ENCODE measurements at places on chromosomes 1 and 21.

DNA sequence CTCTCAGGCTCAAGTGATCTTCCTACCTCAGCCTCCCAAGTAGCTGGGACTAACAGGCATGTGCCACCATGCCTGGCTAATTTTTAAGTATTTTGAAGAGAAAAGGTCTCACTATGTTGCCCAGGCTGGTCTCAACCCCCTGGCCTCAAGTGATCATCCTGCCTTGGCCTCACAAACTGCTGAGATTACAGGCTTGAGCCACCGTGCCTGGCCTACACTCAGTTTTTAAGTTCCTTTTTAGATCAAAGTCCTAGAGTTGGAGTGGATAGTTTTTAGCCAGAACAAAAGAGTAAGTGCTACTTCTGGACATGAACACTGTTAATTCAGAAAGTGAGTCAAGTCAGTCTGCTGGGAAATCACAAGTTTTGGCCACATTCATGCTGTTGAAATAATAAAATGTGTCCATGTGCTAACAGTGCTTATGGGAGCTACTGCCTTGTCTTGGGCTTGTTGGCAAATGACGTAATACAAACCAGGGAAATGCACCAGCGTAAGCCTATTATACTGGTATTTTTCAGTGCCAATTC, 84.2 kb downstream of the NDUFS5 start:
- no peak for DNase-seq

GRCh38 chr21:42146821-42147220, 72.1 kb upstream of the ABCG1 start:
- no peak for DNase-seq

- no peak for DNase-seq
Measured at GRCh38 chr1:219092206-219092605, 81.5 kb upstream of the LYPLAL1 start.

DNA sequence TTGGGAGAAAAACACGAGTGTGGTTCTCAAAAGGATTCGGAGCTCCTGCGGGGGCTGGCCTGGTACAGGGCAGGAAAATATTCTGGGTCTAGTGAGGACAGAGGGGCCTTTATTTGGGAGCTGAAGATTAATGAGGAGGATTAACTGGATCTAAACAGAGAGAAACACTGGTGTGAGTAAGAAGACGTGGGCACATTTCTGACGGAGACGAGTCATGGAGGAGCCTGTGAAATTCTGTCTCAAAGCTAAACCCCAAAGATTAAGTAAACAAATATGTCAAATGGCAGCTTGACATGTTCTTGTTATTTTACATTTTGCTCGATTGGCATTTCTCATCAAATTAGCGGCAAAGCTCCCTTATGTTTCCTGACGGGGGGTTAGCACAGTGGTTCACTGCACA, 12.8 kb downstream of the PROK1 start:
- no peak for DNase-seq

- DNase-seq, result no peak
Measured at GRCh38 chr1:41516168-41517061, 31.9 kb upstream of the EDN2 start.

- DNase-seq, result no peak
Measured at GRCh38 chr1:109985247-109986053, 885 bp downstream of the AHCYL1 start.

Measured in iPS DF 6.9 (cell line).